ENCODE measurements at places on chromosomes 13 and 19.

GRCh38 chr19:16949496-16950023 is 60.8 kb downstream of the F2RL3 start:
- no peak for DNase-seq

- DNase-seq = no peak
These were observed 1.7 kb downstream of the TPRX2 start for GRCh38 chr19:47860602-47861297.

DNA sequence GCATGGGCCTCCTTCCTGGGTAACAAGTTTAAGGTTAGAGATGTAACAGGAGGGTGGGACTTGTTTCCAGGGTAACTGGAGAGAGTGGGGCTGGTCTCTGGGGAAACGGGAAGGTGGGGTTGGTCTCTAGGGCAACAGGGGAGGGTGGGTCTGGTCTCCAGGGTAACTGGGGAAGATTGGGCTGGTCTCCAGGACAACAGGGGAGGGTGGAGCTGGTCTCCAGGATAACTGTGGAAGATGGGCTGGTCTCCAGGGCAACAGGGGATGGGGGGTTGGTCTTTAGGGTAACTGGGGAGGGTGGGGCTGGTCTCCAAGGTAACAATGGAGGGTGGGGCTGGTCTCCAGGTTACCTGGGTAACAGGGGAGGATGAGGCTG is 36.5 kb downstream of the SPTBN4 start:
- no peak for DNase-seq

DNA sequence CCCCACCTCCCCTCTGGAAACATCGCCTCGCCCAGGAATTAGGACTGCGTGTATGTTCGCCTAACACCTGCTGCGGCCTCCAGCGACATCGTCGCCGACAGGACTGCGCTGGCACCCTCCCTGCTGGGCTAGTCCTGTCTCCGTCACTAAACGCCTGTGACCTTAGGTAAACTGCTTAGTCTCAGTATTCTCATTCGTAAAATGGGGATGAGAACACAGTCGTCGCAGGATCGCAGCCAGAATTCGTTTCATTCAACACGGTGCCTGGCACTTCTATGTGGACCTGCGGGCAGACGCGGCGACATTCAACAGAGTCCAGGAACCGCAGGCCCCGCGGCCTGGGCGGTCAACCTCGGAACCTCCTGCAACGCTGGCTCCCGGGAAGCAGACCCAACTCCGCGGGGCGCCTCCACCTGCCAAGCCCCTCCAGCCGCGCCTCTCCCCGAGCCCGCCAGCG is 485 bp downstream of the CRYL1 start:
- DNase-seq = no peak

DNA sequence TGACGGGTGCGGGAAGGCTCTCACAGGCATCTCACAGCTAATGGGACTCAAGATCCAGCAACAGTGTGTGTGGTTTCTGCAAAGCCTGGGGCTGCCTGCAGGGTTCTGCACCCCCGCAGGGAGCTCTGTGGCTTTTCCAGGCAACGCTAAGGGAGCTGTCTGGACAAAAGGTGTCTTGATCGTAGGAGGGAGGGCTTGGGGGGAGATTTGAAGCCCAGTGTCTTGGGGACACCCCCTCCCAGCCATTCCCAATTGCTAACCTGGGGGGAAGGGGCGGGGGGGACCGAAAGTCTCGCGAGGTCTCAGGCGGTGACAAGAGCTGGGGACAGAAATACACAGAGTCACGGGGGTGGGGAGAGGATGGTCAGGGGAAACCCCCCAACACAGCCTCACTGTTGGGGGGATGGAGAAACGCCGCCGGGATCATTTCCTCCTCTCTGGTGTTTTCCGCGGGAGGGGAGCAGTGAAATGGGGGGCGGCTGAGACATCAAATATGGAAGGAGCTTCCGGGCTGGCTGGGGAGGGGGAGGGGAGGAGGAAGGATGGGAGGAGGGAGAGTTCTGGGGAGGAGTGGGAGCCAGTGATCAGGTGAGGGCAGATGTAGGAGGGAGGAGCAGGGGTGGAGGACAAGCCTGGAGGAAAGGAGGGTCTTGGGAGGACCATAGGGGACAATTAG is 13.3 kb downstream of the KCNC3 start:
- DNase-seq = peak; percentile 76

- no peak for DNase-seq
These were observed 99.4 kb upstream of the SERP2 start for GRCh38 chr13:44273991-44274770.

GRCh38 chr19:2663920-2664571 is 38.4 kb downstream of the GNG7 start:
- no peak for DNase-seq

DNA sequence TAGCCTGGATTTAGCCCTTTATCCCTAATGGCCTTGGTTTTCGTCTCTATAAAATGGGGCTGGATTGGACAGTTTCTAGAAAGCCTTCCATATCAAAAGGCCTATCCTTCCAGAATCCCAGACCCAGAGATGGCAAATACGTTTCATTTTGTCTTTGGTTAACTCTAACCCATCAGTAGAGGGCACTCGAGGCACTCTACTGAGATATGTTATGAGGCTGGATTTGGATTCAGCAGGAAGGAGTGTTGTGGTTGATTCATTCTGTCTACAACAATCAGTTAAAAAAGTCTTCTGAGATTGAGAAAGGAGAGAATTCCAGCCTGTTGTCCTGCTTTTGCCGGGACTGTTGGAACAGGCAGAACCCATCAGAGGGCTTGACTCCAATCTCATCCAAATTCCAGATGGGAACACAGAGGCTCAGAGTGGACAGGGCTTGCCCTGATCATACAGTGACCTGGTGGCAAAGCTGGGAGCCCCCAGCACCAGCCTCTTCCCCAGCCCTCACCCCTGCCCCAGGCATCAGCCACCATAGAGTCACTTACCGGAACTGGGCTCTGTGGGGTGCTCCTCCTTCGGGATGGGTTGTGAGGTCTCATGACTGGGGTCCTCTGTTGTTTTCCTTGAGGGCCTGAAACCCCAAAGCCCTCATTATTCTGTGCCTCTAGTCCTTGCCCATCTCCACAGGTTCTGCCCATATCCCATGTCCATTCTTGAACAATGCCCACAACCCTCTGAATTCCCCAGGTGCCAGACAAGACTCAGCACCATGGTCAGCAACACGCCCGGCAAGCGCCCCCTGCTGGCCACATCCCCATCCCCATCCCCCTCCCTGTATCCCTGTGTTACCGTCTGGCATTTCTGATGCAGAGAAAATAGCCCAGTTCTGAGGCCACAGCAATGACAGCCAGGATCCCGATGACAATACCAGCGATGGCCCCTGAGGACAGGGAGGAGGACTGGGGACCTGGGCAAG is 12.3 kb upstream of the ZNF180 start:
- DNase-seq = peak; percentile 71

GRCh38 chr19:37989855-37990254 is 82.8 kb downstream of the SIPA1L3 start:
- DNase-seq = no peak

DNA sequence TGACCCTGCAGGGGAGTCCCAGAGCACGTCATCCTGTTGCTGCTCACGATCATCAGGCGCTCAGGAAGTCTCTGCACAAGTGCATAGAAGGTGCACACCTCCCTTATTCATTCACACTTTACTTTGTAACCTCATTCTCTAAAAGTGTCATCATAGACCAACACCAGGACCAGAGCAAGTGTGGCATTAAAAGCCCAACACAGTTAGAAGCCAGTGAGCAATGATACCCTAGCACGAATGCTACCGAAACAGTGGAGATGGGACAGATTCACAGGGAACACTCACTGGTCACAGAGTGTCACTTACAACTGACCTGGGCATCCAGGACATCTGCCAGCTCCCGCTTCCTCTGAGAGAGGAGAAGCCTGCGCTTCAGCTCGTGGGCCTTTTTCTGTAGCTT is 17.0 kb downstream of the HAUS8 start:
- DNase-seq = no peak

GRCh38 chr19:47537493-47537892 is 22.6 kb upstream of the NAPA start:
- DNase-seq = no peak

- DNase-seq = no peak
These were observed at the start of gene FXYD3 for GRCh38 chr19:35115177-35115951. TSS of gene FXYD3 (plus strand) at chr19:35115823. CDS start at chr19:35119377, 3,554 bp downstream.

- no peak for DNase-seq
These were observed 257.6 kb downstream of the TEX29 start for GRCh38 chr13:111577956-111578605.

DNA sequence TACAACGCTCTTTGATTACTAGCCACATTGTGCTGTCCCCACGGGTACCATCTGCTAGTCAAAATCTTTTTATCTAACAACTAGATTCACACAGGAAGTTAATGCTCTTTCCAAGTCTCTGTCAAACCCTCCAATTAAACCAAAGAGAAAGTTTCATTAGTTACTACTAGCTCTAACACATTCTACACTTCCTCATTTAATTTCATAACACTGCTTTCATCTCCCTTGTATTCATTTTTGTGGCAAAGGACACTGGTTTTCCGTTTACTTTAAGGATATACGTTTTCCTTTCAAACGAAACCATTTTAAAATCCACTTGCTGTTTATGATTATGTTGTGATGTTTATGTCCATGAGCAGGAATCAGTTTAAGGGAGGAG is 5.3 kb downstream of the DYRK1B start:
- DNase-seq = no peak

GRCh38 chr19:3683405-3684053 is 16.7 kb downstream of the PIP5K1C start:
- DNase-seq = no peak

DNA sequence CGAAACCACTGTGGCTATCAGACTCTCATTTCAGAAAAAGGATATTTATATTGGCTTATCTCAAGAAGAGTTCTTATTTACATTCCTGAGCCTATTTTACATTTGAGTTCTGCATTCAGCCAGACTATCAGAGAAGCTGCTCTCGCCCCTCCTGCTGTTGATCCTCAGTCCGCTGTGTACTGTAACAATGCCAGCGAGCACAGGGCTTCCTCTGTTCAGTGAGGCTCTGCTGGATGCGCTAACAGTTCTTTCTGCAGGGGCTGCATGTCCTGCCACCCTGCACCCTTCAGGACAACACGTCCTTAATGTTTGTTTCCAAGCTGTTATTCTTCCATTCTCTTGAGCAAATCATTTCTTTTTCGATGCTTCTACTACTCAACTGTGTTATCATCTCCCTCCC is 463.7 kb upstream of the SGCG start:
- no peak for DNase-seq

DNA sequence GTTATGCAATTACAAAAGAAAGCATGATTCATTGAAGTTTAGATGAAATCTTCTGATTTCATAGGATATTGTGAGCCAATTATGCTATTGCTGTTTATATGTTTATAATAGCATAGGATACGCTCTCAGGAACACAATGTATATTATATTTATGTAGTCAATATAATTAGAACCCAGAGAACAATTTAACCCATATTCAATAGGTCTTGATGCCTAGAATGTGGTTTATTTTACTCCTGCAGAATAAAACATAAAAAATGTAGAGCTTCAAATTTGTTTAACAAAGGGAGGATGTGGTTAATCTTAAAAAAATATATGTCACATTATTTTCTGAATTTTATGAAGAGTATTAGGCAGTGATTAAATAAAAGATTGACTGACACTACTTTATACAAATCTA is 380.8 kb upstream of the SPRY2 start:
- no peak for DNase-seq

DNA sequence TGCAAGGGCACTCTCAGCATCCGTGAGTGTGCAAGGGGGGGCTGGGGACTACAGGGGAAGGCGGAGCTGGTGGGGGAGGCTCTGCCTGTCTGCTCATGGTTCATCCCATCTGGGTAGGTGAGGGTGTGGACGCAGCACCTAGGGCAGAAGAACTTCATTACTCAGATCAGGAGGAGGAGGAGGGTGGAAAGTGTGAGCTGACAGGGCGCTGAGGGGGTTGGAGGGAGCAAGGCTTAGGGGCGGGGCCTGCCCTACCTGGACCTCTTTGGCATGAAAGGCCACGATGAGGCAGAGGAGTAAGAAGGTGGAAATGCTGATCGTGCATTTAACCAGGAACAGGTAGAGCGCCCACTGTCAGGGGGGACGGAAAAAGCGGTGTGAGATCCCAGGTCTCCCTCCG is 4.5 kb downstream of the KCNN4 start:
- no peak for DNase-seq

GRCh38 chr13:28327373-28328270 is 167.3 kb downstream of the FLT1 start:
- no peak for DNase-seq

- DNase-seq = no peak
These were observed 19.1 kb upstream of the LDLR start for GRCh38 chr19:11070123-11070522.

DNA sequence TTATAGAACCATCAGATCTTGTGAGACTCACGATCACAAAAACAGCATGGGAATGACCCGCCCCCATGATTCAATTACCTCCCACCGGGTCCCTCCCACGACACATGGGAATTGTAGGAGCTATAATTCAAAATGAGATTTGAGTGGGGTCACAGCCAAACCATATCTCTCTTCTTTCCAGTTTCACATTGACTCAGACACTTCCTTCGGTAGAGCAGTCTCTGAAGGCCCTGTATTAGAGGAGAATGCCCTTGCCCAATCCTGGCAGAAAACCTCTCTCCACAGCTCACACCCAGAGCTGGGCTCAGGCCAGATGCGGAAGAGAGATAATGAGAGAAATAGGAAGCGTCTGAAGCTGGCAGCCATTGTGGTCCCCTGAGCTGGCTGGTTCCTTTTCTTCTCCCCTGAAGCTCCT is 72.4 kb upstream of the CLDN10 start:
- DNase-seq = no peak

- peak; percentile 53 for DNase-seq
These were observed 3.5 kb downstream of the MKNK2 start for GRCh38 chr19:2047449-2048103.

- DNase-seq = no peak
These were observed 44.7 kb upstream of the TFDP1 start for GRCh38 chr13:113539822-113540221.

DNA sequence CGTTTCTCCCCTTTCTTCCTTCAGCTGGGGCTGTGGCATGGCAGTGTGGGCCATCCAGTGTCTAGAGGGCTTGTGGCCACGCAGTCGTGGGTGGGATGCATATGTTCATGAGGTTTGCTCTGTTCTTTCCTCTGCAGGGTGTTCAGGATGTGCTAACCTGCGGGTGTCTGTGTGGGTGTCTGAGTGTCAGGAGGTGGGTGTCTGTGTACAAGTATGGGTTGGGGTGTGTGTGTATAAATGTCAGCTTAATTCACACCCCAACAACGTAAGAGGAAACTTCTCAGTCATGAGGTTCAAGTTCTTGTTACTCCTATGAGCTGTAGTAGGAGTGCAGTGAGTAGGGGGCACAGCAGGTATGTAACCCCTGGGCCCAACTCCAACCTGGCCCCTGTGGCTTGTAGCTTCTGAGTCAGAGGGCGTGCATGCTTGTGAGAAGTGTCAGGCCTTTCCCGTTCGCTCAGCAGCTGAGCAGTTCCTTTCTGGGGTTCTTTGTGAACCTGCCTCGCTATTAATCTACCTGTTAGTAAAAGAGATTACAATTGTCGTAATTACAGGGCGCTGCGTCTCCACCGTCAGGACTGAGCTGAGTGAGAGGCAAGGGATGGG is 49.1 kb downstream of the NFIX start:
- no peak for DNase-seq

- no peak for DNase-seq
These were observed 435.6 kb downstream of the PCDH9 start for GRCh38 chr13:66794340-66795031.

GRCh38 chr19:45789035-45789786 is 3.4 kb downstream of the DMWD start:
- DNase-seq = no peak

GRCh38 chr13:50699874-50700663 is 143.4 kb downstream of the DLEU7 start:
- no peak for DNase-seq

All from A549 (cell line).